ENCODE measurements at places on chromosomes 7 and 10.

DNA sequence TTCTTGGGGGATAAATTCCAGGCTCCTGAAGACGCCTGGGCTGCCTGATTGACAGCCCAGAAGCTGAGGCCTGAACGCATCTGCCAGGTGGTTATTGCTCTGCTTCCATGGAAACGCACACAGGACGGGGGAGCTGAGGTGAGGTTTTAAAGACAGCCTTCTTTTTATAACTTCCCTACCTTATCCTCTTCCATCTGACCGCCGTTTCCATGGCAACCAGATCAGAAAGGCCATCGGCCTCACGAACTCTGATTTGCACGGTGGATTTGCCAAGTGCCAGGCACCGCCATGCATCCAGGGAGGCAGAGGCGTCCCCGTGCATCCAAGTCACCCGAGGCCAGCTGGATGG is 260.9 kb downstream of the ADARB2 start:
- DNase-seq = no peak

GRCh38 chr10:30359373-30360206 is 10.5 kb upstream of the MTPAP start:
- DNase-seq = peak; percentile 32

- peak; percentile 72 for DNase-seq
These were observed 41.2 kb downstream of the CH25H start for GRCh38 chr10:89165923-89166322.

- DNase-seq = no peak
These were observed 23.0 kb downstream of the LHPP start for GRCh38 chr10:124484661-124485060.

GRCh38 chr10:45495438-45496152 is 121.6 kb downstream of the ALOX5 start:
- peak; percentile 19 for DNase-seq

- no peak for DNase-seq
These were observed 49.9 kb downstream of the NRCAM start for GRCh38 chr7:108406222-108406890.

- DNase-seq = no peak
These were observed 531.1 kb downstream of the LRMDA start for GRCh38 chr10:75962395-75963061.

GRCh38 chr7:104509874-104510273 is 181.5 kb downstream of the LHFPL3 start:
- DNase-seq = no peak

DNA sequence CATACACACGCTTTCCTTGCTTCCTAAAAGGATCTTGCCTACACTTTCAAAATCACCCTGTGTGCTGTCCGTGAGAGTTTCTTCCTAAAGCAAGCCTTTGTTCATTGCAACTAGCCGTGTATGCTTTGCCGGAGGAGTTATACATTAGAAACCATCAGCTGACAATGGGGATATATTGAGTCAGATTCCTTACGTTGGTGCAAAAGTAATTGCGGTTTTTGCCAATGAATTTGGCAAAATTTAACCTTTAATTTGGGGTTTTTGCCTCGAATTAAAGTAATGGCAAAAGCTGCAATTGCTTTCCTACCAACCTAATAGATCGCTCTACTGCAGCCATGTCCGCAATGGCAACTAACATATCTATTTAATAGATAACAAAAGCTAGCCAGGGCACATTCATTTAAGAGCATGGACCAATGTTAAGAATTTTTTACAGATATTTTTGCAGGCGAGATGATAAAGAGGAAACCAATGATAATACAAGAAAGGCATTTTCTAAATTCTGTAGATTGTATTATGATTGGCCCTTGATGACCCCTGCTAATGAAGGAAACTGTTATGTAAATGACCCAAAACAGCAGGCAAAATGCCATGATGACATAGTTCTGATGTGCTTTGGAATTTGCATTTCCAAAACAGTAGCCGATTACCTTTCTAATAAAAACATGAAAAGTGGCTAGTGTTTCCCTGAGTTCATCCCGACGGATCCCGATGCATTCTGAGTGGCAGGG is 184.8 kb upstream of the NRP1 start:
- DNase-seq = no peak

GRCh38 chr7:42726066-42726785 is 185.6 kb downstream of the C7orf25 start:
- DNase-seq = peak; percentile 87

DNA sequence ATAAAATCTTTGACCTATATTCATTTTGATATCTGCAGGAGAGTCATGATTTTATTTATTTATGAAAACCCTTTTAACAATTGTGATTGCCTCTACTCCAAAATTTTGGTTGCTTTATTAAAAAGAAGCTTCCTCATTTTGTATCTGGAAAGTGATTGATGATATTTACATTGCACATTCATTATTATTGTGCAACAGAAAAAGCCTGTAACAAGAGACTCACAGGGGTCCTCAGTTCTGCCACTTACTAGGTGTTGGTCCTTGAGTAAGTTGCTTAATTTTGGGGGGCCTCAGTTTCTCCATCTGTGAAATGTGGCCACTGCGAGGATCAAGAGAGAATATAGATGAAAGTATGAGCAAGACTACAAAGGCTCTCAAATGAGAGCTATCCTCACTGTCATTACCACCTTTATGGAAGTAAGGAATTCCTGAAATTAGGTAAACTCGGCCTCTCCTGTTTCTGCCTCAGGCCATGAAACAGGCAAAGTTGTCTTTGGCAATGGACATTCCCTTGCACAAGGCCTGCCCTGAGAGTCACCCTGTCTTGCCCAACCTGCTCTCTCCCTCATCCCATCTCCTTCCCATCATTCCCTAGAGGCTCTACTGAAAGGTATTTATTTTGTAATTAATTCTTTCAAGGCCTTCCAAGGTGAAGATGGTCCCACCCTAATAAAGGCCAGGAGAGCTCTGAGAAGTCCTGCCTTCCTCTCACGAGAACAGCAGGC is 66.1 kb upstream of the ABLIM1 start:
- no peak for DNase-seq

DNA sequence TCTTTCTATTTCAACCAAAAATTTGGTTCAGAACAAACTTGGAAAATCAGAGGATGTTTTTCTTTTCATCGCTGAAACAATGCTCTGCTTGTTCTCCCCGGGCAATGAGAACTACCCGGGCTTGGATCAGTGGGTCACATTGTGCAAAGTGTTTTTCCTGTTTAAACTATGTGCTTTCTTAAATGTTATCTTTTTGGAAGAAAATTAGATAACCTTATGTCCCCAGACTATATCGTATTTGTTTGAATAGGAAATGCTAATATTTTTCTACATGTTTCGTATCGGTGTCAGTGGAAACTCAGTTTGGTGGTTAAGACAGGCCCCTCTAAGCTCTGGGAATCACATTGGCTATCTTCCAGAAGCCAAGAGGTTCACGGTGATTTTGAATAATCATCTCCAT is 319.5 kb upstream of the NFE2L3 start:
- no peak for DNase-seq

GRCh38 chr7:24922099-24922773 is 57.7 kb downstream of the OSBPL3 start:
- DNase-seq = peak; percentile 62

GRCh38 chr10:123967626-123968243 is 76.1 kb upstream of the CPXM2 start:
- DNase-seq = peak; percentile 48

GRCh38 chr7:108003599-108003935 is 606 bp upstream of the LAMB1 start:
- no peak for DNase-seq

DNA sequence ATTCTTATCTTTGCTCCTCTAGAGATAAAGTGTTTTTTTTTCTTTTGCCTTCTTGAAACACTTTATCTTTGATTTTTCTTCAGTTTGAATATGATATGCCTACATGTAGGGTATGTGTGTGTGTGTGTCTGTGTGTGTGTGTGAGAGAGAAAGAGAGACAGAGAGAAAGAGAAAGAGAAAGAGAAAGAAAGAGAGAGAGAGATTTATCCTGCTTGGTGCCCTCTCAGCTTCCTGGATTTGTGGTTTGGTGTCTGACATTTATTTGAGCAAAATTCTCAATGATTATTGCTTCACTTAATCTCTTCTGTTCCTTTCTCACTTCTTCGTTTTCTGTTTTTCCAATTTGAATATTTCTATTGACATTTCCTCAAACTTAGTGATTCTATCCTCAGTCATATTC is 60.3 kb downstream of the RAB18 start:
- no peak for DNase-seq

- DNase-seq = no peak
These were observed 29.5 kb downstream of the MCM10 start for GRCh38 chr10:13190816-13191215.

DNA sequence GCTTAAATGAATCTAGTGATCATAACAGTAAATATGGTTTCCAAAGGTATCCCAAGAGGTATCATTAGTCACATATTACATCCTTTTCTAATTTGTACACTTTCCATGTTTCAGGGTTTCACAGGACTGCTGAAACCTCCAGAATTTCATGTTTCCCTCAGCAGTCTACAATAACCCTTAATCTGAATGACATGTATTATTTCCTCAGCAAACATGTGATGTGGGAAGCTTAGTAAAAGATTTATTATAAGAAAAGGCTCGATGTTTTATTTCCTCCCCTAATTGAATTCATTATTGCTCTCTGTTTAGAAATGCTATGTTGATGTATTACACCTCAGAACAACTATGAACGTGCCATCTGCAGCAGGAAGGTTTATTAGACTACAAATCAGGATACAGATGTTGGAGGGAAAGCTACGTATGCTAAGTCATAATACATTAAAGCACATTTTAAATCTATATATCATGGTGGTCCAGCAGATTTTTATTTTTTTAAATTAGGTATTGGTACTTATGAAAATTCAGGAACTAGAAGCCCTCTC is 52.5 kb upstream of the SKAP2 start:
- no peak for DNase-seq

- DNase-seq = peak; percentile 41
These were observed 621 bp upstream of the FAM13C start for GRCh38 chr10:59362959-59363381.

GRCh38 chr10:28980264-28980663 is 302.9 kb downstream of the BAMBI start:
- no peak for DNase-seq

DNA sequence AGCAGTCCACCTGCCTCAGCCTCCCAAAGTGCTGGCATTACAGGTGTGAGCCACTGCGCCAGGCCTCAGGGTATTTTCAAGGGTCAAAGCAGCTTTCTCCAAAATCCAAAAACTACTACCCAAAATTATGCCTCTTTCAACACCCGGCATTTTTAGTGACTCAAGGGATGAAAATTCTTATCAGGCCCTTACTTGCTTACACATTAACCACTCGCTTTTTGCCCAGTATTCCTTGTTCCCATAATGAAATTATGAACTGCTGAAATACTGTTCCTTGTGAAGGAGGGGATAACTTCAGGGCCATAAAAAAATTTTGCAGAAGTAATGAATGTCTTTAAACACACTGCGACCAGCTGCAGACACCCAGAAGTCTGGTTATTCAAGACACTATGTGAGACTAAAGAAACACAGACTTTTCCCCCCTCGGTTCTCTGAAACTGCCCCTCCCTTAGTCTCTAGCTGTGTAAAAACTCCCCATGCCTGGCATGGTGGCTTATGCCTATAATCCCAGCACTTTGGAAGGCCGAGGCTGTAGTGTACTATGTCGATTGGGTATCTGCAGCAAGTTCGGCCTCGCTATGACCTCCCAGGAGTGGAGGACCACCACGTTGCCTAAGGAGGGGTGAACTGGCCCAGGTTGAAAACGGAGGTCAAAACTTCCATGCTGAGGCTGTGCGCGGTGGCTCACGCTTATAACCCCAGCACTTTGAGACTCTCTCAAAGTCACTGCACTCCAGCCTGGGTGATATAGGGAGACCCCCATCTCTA is 12.0 kb downstream of the FXYD4 start:
- no peak for DNase-seq

DNA sequence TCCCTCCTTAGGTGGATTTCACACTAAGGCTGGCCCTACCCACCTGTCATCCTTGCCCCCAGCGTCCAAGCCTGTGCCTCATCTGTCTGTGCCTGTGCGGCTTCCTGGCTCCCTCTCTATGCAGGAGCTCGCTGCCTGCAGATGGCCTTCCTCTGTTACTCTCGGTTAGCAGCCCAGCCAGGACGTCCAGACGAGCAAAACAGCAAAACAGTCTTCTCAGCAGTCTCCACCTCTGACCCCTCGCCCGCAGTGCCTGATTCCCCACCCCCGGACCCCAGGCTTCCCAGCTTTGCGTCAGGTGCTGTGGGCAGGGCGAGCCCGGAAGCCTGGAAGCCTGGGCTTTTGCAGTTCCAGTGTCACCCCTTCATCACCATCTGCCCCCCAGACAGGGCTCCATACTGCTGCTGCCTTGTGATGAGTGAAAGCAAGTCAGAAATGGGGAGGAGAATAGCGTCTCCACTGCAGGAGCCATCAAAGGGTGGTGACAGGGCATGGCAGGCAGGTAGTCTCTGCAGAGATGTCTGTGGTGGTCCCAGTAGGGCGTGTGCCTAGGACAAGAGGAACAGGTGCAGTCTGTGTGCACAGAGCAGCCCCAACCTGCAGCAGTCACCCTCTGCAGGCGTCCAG is 88.5 kb downstream of the ADCY1 start:
- no peak for DNase-seq

DNA sequence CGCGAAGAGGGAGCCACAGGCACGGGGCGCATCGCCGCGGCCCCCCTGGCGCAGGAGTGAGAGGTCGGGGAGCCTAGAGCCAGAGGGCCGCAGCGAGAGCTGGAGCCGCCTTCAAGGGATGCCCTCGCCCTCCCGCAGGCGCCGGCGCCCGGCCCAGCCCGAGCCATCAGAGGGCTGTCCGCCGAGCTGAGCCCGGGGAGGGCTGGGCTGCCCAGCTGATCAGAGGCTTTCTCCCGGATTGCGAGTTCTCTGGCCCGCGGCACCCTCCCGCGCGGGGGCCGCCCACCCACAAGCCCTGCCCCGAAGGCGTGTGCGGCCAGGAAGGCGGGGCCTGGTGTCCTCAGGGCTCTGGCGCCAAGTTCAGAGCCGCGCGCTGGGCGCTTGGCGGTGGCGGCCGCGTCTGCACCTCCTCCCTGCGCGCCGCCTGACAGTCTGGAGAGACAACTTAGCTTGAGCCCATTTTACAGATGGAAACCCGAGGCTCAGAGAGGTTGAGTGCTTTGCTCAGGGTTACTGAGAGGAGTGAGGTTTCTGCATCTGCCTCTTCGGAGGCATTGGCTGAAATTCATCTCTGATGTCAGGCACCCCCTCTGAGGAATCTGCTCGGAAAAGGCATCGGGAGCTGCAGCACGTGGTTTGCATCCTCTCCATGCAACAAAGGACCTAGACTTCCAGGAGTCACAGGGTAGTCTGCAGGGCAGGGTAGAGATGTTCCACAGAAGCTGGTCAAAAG is 3.8 kb upstream of the ANTXRL start:
- peak; percentile 51 for DNase-seq

GRCh38 chr7:84981055-84981976 is 205.5 kb downstream of the SEMA3D start:
- DNase-seq = no peak

- peak; percentile 20 for DNase-seq
These were observed 5.4 kb upstream of the ZMYND11 start for GRCh38 chr10:129810-130209.

- DNase-seq = no peak
These were observed 76.5 kb upstream of the ITPRID1 start for GRCh38 chr7:31437250-31437865.

DNA sequence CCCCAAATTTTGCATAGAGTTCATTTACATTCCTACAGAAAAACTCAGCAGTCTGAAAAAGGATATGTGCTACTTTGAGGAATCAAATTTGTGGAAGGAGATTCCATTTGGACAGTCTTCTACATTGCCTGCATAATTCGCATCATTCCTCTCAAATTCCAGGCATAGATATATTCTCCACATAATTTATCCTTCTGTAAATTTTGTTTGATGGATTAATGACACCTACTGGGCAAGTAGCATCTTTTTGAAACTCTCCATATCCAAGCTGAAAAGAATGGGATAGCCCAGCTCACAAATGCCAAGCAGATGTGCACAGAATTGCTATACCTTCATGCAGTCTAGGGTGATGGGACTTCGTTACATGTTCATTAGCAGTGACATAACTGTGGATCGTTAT is 515.3 kb downstream of the AUTS2 start:
- peak; percentile 78 for DNase-seq
